ENCODE measurements at places on chromosomes 3 and 15. TPM values are rescaled to one million over a fixed set of nuclear protein-coding genes. Genes with fewer than 3 reads are reported as not detected.

The SOX14 gene
- total RNA-seq = not detected

The STARD9 gene
- total RNA-seq = 11.0 TPM

The ARNT2 gene
- total RNA-seq = 1.2 TPM

The ZBTB20 gene
- total RNA-seq = 7.2 TPM

The LRRC31 gene
- not detected for total RNA-seq

The IGSF10 gene
- not detected for total RNA-seq

The NLGN1 gene
- total RNA-seq = 2.3 TPM

The UBAP1L gene
- 2.1 TPM for total RNA-seq

Data from placental epithelial cell (primary cell).